GM12878 (cell line): ENCODE measurements at places on chromosomes 3 and 15. TPM values are rescaled to one million over a fixed set of nuclear protein-coding genes. Genes with fewer than 3 reads are reported as not detected.

GRCh38 chr3:129845956-129846355 is 47.6 kb downstream of the TMCC1 start:
- no peaks in the 10 kb centered on the region for H3K4me1 ChIP-seq
- no peak overlapping the region for H3K4me3 ChIP-seq
- DNase-seq, result no peak
- H3K27me3 ChIP-seq, result no peaks in the 10 kb centered on the region

DNA sequence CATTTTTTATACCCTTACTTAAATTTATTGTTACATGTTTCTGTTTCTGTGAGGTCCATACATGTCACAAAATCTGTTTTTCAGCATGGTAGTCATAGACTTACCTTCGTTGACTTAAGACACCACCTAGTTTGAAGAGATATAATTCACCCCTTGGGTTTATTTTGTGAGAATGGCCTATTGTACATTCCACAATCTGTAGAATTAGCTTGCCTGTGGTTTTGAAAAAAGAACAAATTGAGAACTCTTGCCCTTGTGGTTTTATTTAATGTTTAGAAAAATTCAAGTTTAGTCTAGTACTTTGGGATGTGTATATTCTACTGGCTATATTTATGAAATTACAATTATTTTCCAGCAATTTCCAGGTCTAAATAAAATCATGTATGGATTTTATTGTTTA is 31.6 kb downstream of the FILIP1L start:
- DNase-seq, result no peak
- no peaks in the 10 kb centered on the region for H3K36me3 ChIP-seq
- H3K27me3 ChIP-seq, result no peaks in the 10 kb centered on the region
- peaks cover 4% of the 10 kb centered on the region for H3K4me1 ChIP-seq
- no peak overlapping the region for H3K4me3 ChIP-seq
- H3K27ac ChIP-seq, result no peak overlapping the region

The ZNF385D gene
- not detected in 2 replicates for total RNA-seq

GRCh38 chr3:127038923-127039581 is 56.1 kb downstream of the PLXNA1 start:
- no peak overlapping the region for H3K27ac ChIP-seq
- no peaks in the 10 kb centered on the region for H3K36me3 ChIP-seq
- H3K4me3 ChIP-seq, result no peak overlapping the region
- H3K4me1 ChIP-seq, result no peaks in the 10 kb centered on the region
- no peaks in the 10 kb centered on the region for H3K27me3 ChIP-seq

The GOLGA6L7 gene
- not detected in 2 replicates for total RNA-seq

- no peak overlapping the region for H3K4me3 ChIP-seq
- no peak overlapping the region for H3K27ac ChIP-seq
- DNase-seq, result no peak
- no peaks in the 10 kb centered on the region for H3K36me3 ChIP-seq
- no peaks in the 10 kb centered on the region; the same call in 1 of the 2 replicates for H3K4me1 ChIP-seq
Observed at GRCh38 chr15:50190723-50191122, 8.7 kb downstream of the SLC27A2 start.

- H3K27me3 ChIP-seq, result no peaks in the 10 kb centered on the region
- H3K36me3 ChIP-seq, result no peaks in the 10 kb centered on the region
- no peak overlapping the region for H3K4me3 ChIP-seq
- H3K27ac ChIP-seq, result no peak overlapping the region
- H3K4me1 ChIP-seq, result no peaks in the 10 kb centered on the region
- no peak for DNase-seq
Observed at GRCh38 chr3:105235785-105236184, 130.9 kb upstream of the ALCAM start.
